ENCODE measurements at places on chromosomes 5 and 9. TPM values are rescaled to one million over a fixed set of nuclear protein-coding genes. Genes with fewer than 3 reads are reported as not detected.
A peak's percentile ranks its signal among the peaks of the same experiment; 100 is the strongest.

GRCh38 chr9:12847561-12847960 is 72.7 kb downstream of the LURAP1L start:
- DNase-seq = no peak
- no peaks in the 10 kb centered on the region for H3K36me3 ChIP-seq
- H3K27me3 ChIP-seq = no peaks in the 10 kb centered on the region

DNA sequence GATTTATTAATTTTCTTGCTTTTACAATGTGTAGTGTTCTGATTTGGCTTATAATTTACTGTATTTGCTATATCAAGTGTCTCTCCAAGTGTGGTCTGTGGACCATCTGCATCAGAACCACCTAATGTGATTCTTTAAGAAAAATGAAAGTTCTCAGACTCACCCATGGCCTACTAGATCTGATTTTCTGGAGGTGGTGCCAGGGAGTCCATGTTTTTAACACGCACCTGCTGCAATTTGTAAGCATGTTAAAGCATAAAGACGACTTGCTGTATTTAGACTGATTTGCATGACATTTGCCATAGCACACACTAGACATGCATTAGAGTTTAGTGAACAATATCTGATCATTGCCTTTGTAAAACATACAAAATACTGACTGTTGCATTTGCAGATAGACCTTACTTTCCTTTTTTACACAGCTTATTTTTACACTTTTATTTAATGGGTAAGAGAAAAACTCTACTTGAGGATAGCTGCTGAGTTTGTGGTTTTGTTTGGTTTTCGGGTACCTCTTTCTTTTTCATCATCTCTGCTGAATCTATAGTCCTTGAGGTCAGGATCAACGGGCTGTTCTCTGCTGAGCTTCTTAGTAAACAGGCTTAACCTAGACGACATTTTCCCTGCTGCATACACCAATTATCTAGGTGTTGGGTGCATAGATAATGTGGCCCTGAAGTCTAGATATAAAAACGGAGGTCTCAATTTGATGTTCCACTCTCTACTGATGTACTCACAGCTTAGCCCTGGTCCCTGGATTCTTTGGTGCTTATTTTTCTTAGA is 138.0 kb upstream of the ZNF366 start:
- H3K4me1 ChIP-seq = no peaks in the 10 kb centered on the region
- no peak overlapping the region for H3K27ac ChIP-seq
- no peak for DNase-seq
- no peak overlapping the region for H3K4me3 ChIP-seq

The C9orf153 gene
- 0.51 TPM for total RNA-seq

GRCh38 chr9:114592356-114592755 is 4.8 kb downstream of the ATP6V1G1 start:
- DNase-seq = peak; percentile 32
- H3K4me1 ChIP-seq = peaks cover 2% of the 10 kb centered on the region
- H3K4me3 ChIP-seq = no peak overlapping the region

GRCh38 chr9:7325995-7326394 is 473.6 kb downstream of the DMAC1 start:
- no peak overlapping the region for H3K27ac ChIP-seq
- H3K4me1 ChIP-seq = no peaks in the 10 kb centered on the region
- DNase-seq = no peak
- H3K27me3 ChIP-seq = no peaks in the 10 kb centered on the region
- H3K4me3 ChIP-seq = no peak overlapping the region
- H3K36me3 ChIP-seq = no peaks in the 10 kb centered on the region

The SARDH gene
- total RNA-seq = 9.0 TPM

The PCDHGB3 gene
- total RNA-seq = 5.8 TPM

The PCDHGA5 gene
- total RNA-seq = 2.6 TPM

DNA sequence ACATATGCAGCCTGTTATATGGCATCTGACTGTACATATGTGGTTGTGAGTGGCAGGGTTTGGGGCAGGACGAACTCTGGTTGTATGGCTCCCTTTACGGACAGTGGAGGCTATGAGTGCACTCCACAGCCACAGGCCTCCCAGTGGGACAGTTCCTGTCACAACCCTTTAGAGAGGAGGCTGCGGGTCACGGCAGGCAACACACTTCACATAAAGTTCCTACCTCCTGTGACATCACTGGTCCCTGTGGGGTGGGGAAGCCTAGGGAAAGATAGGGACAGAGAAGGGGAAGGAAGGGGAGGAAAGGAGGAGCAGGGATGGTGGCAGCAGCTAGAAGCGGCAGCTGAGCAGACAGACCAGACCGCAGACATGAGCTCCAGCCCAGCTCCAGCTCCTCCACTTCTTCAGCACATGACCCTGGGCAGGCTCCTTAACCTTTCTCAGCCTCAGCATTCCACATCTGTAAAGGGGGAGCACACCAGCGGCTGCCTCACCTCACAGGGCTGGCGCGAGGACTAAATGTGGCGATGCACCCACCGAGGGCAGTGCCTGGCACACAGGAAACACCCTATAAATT is 27.4 kb upstream of the CORO2A start:
- peaks cover 6% of the 10 kb centered on the region for H3K36me3 ChIP-seq
- no peak overlapping the region for H3K4me3 ChIP-seq
- peaks cover 14% of the 10 kb centered on the region for H3K4me1 ChIP-seq
- no peak overlapping the region for H3K27ac ChIP-seq
- H3K27me3 ChIP-seq = no peaks in the 10 kb centered on the region
- no peak for DNase-seq

DNA sequence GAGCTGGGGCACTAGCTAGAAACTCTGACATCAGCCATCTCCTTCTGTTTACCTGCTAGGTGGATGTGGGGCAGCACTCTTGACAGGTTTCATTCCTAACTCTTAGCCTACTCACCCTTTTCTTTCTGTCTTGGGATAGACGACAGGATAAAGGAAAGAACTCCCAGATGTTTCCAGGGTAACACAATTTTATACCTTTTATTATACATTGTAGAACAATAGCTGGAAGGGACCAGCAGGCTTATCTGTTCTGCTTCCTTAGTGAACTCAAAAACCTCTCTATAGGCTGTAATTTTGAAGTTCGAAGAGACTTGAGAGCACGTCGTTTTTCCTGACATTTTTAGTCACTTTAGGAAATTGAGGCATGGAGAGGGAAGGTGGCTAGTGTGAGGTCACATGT is 13.2 kb downstream of the SPTAN1 start:
- no peaks in the 10 kb centered on the region for H3K4me1 ChIP-seq
- H3K27me3 ChIP-seq = no peaks in the 10 kb centered on the region
- no peak overlapping the region for H3K4me3 ChIP-seq
- H3K27ac ChIP-seq = no peak overlapping the region

The SPATA31C1 gene
- total RNA-seq = not detected

GRCh38 chr9:89048616-89049015 is 57.3 kb downstream of the S1PR3 start:
- DNase-seq = no peak
- H3K4me3 ChIP-seq = no peak overlapping the region
- H3K36me3 ChIP-seq = no peaks in the 10 kb centered on the region
- no peaks in the 10 kb centered on the region for H3K4me1 ChIP-seq
- H3K27me3 ChIP-seq = no peaks in the 10 kb centered on the region
- H3K27ac ChIP-seq = no peak overlapping the region

The PRRT1B gene
- not detected for total RNA-seq

The SLC28A3 gene
- under 0.01 TPM for total RNA-seq

The PPP2R2B gene
- total RNA-seq = 1.5 TPM

- no peak overlapping the region for H3K4me3 ChIP-seq
- H3K36me3 ChIP-seq = no peaks in the 10 kb centered on the region
- peaks cover 10% of the 10 kb centered on the region for H3K27me3 ChIP-seq
Observed at GRCh38 chr9:135980926-135981630, 19.9 kb upstream of the UBAC1 start.

The RMND5B gene
- total RNA-seq = 22.3 TPM

The TMEFF1 gene
- total RNA-seq = 2.5 TPM

DNA sequence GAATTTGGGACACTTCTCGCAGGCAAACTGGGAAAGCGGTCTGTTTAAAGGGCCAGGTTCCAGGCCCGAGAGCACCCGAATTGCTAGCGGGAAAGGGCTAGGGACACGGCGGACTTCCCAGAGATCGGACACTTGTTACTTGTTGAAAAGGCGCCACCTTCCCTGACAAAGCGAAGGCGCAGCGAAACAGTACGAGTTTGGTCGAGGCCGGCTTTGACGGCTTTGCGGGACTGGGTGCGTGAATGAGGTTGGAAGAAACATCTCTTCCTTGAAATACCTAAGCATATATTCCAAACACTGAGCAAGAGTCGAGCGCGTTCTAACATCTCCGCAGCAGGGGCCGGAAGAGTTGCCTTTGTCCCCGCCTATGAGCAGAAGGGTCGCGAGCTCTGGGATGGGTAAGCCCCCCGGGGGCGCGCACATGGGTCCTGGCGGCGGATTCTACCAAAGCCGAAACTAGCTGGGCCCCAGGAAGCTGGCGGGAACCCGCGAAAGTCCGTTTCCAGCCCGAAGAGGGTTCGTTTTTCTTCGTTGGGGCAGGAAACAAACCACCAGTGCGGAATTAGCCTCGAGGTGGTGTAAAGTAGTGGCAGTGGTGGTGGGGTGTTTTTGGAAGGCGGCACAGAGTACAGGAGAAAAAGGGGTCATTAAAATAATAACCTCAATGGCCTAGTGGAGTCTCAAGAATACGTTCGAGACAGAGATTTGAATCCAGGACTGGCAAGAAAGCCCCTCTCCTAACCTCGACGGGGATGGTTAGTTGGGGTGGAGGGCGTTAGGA is 1.5 kb downstream of the GDNF start:
- no peaks in the 10 kb centered on the region for H3K36me3 ChIP-seq
- peak overlapping the region; percentile 4 for H3K27ac ChIP-seq
- DNase-seq = no peak
- peaks cover 3% of the 10 kb centered on the region for H3K4me1 ChIP-seq

DNA sequence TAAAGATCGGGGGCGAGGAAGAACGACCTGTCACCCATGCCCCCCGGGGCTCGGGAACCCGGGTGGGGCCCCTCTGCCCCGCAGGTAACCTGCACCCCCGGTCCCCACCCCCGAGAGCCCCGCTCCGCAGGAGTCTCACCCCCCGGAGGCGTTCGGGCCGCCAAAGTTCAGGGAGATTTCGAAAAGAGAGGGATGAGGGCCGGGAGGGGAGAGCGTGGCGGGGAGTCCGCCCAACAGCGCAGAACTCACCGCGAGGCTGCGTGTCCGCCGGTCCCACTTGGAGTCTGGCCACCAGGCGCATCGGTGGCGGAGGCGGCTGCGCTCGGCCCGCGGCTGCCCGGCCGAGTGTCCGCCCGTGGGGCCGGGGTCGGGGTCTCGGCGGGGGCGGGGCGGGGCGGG is at the start of gene PHF19:
Gene PHF19, minus strand, starts transcription at position 347 of the 399 bp plus-strand sequence. CDS start 2,447 bp downstream, outside the sequence.
- peak; percentile 42 for DNase-seq
- H3K36me3 ChIP-seq = peaks cover 9% of the 10 kb centered on the region
- peaks cover 8% of the 10 kb centered on the region for H3K4me1 ChIP-seq
- peak within 1 kb of the TSS; percentile 81 for H3K4me3 ChIP-seq

DNA sequence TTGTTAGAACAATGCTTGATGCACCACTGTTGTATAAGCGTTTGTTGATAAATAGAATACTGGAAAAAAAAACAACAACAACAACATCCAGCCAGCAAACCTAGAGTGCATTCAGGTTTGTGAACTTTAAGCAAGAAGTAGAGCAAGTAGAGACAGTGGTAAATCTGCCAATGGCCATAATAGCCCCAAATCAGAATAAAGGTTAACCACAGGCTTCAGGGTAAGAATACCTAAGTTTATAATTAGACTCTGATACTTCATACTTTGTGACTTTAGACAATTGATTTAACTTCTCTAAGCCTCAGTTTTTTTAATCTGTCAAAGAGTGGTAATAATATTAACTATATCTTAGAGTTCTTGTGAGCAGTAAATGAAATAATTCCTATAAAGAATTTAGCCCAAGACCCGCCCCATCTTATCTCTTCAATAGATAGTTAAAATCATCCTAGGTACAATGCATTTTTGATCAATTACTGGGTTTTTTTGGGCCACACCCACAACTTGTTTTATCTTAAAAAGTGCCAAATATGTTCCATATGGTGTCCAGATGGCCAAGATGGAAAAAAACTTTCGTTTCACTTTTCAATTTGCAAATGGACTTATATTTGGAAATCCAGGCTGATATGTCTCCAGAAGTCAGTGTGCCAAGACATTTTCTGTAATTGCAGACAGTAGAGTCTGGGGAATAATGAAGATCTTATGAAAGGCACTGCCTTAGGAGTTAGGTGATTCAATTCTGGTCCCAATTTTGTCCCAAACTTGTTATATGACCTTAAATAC is 24.5 kb upstream of the DPYSL3 start:
- H3K4me1 ChIP-seq = peaks cover 6% of the 10 kb centered on the region
- H3K27me3 ChIP-seq = no peaks in the 10 kb centered on the region
- peak; percentile 88 for DNase-seq
- no peaks in the 10 kb centered on the region for H3K36me3 ChIP-seq

The SCGB3A2 gene
- total RNA-seq = not detected

DNA sequence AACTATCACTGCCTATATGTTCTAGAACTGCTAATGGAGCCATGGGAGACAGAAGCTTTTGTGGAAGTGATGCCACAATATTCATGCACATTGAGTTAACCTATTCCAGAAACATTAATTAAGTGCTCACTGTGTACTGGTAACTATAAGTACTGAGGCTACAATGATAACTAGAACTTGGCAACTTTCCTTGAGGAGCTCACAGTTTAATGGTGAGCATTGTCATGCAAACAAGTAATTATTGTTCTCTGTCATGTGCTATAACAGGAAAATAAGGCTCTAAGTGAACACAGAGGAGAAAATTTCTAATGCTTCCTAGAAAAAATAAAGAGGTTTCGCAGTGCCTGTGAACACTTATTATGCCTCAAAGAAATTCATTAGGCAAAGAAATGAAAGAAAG is 142.2 kb downstream of the BAAT start:
- no peak for DNase-seq
- H3K4me3 ChIP-seq = no peak overlapping the region
- H3K27ac ChIP-seq = no peak overlapping the region
- H3K36me3 ChIP-seq = no peaks in the 10 kb centered on the region
- H3K4me1 ChIP-seq = no peaks in the 10 kb centered on the region

DNA sequence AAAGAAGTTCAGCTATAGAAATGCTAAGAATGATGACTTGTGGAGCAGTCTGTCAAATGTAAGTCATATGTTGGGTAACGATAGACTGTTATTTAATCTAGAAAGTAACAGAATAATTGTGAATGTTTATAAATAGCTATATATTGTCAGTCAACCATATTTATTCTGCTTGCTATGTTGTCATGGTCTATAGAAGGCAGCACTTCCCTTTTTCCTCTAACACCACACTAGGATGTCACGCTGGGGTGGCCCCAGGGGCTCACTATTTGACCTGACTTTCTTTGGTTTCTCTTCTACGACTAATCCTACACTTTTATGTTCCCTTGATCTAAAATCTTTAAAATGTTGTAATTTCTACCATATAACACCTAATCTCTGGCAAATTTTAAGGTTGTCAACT is 20.5 kb downstream of the ERAP2 start:
- H3K27ac ChIP-seq = no peak overlapping the region
- H3K4me3 ChIP-seq = no peak overlapping the region
- no peak for DNase-seq
- peaks cover 2% of the 10 kb centered on the region for H3K36me3 ChIP-seq
- no peaks in the 10 kb centered on the region for H3K27me3 ChIP-seq

GRCh38 chr9:105413525-105413924 is 34.3 kb upstream of the FSD1L start:
- H3K27me3 ChIP-seq = no peaks in the 10 kb centered on the region
- H3K27ac ChIP-seq = no peak overlapping the region
- DNase-seq = peak; percentile 64

The PHF24 gene
- 0.17 TPM for total RNA-seq

All from fibroblast of lung (primary cell).